ENCODE measurements at places on chromosomes 3 and 15.

GRCh38 chr3:69524816-69525215 is 138.9 kb upstream of the FRMD4B start:
- no peak for DNase-seq

DNA sequence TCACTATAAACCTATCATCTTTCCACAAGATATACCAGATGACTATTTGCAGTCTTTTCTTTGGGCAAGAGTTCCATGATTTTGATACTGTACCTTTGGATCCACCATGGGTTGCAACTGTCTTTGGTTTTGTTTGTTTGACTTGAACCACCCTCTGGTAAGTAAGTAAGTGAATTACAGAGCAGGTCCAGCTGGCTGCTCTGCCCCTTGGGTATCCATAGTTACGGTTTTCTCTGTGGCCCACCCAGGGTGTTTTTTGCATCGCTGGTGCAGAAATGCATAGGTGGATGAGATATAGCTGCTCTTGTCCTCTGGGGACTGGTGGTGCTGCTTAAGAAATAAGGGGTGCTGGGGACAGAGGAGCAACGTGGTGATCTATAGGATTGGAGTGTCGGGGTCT is 33.8 kb downstream of the CHDH start:
- no peak for DNase-seq

GRCh38 chr15:53880357-53880756 is 97.9 kb upstream of the UNC13C start:
- no peak for DNase-seq

GRCh38 chr3:171347301-171348039 is 112.7 kb downstream of the TNIK start:
- peak; percentile 27 for DNase-seq

DNA sequence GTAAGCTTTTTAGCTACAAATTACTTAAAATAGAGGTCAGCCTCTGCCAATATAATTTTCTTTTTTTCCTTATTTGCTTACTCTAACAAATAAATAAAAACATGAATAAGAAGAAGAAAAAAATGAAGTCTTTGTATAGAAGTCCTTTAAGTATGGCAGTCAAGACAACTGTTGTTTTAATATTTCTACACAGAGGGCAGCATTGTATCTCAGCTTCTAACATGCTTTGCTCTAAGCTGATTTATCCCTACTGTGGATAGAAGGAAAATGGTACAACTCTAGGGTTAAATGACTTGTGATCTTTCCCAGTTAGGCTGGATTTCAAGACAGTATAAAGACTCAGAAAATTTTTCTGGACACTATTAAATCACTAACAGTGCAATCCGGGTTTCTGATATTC is 104.3 kb upstream of the MEIS2 start:
- DNase-seq, result no peak

GRCh38 chr3:165746874-165747273 is 90.3 kb downstream of the BCHE start:
- no peak for DNase-seq

GRCh38 chr3:15728766-15729165 is 69.0 kb downstream of the ANKRD28 start:
- DNase-seq, result no peak

DNA sequence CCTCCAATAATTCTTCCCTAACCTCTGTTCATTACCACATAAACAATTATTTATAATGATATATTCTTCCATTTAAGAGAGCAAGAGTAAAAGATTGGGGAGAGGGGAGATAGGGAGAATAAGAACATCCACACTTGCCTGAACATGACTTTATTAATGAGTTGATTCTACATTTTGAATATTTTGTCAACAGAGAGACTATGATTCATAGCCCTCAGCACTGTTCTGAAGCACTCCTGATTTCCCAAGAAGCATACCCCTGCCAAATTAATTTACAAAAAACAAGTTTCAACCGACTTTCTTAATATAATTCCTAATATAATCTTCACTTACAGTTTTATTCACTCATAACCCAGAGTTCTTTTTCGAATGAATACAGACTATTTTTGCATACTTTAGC is 828.8 kb downstream of the ROBO2 start:
- DNase-seq, result no peak

GRCh38 chr3:152317956-152318355 is 49.2 kb downstream of the MBNL1 start:
- no peak for DNase-seq

DNA sequence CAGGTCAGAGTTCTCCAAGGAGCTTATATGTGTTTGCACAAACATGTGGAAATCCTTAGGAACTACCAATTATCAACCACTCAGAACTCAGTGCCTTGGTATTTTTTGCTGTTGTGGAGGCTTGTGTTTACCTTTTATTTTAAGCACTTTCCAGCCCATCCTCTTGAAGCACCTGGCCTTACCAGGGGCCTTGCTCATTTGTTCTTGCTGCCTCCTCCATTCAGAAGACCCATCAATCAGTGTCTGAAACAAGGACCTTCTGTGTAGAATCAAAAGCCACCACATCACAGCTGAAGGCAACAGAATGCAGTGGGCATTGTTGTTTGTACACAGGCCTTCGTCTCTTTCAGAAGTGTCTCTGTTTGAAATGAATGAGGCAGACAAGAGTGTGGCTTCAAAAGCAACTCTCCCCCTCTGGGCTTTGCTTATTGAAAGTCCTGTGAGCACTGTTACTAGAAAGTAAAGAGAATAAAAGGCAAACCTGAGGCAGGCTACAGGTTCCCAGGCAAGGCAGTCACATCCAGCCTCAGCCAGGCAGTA is 24.5 kb upstream of the LIPC start:
- DNase-seq, result no peak

DNA sequence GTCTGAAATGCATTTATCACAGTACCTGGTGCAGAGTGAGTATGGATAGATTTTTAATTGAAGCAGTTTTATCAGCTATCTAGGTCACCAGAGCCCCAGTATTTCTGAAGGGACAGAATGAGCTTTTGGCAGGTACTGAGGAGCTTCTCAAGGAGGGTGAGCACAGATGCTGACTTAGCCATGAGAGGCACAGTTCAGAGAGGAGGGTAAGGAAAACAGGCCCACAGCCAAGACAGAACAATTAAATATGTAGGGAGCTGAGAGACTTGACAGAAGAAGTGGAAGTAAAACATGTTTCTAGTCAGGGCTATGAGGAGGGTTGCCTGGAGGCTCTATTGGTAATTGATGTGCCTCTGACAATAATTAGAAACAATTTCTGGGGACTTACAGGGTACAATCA is 20.1 kb downstream of the ZNF80 start:
- DNase-seq, result no peak

GRCh38 chr15:55654561-55655031 is 66.5 kb upstream of the PYGO1 start:
- no peak for DNase-seq

DNA sequence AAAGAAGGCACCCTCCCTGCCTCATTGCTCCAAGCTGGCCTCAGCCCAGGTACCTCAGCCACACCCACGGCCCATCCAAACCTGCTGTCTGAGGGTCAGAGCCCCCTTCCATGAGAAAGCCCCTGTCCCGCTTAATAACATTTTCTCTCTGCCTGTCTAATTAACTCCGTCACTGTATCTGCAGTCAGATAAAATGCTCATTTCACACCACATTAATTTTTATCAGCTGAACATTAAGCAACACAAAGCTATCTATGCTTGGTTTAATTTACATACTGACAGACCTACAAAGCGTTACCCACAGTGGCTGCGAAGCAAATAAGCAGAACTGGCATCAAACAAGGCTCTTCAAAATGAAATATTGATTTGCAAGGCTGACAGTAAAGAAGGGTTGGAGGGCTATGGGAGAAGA is 309.8 kb upstream of the ICE2 start:
- no peak for DNase-seq

GRCh38 chr3:120393243-120393642 is 44.1 kb upstream of the LRRC58 start:
- DNase-seq, result no peak

GRCh38 chr3:45787551-45787950 is 8.8 kb downstream of the SLC6A20 start:
- no peak for DNase-seq

GRCh38 chr3:46481636-46482035 is 16.1 kb upstream of the RTP3 start:
- no peak for DNase-seq

DNA sequence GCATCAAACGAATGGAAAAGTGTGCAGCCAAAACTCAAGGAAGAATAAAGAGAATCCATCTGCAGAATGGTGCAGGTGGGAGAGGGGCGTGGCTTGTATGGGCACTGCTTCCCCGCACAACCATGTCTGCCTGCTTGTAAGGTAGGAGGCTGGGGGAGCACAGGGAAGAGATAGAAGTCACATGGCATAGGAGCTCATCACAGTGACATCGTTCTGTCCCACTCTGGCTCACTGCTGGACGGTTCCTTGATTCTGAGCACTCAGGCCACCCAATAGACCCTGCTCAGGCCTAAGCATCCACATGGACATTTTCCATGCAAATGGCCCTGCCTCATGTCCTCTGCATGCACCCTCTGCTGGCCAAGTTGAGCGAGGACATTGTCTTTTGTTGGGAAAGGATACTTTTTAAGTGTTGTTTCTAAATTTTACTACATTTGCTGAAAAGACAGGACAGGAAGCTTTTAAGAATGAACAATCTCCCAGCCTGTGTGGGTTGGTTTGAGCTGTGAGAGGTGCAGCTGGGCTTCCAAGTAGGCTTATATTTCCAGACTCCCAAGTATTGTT is 3.1 kb downstream of the MYLK start:
- DNase-seq, result no peak

DNA sequence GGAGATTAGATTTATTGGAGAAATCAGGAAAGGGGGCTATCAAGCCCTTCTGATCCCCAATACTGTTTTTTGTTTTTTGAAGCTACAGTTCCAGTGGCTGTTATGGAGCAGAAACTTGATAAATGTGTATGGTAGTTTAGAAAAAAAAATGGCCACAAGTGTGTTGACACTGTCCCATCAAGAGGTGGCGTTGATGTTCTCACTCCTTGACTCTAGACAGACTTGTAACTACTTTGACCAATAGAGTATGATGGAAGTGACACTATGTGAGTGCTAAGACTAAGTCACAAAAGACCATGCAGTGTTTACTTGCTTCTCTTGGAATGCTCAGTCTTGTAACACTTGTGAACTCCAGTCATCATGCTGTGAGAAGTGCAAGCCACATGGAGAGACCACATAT is 356.7 kb downstream of the PDCD6IP start:
- no peak for DNase-seq

DNA sequence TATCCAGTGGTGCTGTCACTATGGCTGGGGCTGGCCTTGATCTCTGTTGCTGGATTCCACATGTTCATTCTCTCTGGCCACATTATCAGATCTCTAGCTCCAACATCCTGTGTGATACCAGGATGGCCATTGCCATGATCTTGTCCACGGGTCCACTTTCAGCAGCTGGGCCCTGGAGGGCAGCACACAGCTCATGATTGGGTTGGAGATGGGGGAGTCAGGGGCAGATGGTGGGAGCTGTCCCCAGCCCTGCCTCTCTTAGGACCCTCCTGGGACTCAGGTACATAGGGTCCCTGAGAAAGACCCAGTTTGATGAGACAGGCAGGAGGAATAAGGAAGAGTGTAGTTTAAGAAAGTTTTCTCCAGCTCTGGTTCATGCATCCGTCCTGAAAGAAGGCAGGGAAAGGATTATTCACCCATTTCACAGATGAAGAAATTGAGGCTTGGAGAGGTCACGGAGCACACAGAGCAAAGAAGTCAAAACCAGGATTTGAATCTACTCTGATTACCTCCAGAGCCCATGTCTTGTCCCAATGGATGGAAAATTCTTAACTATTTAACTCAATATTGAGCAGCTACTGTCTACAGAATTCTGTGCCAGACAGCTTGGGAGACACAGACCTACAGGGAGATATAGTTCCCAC is 100.5 kb downstream of the LINGO1 start:
- DNase-seq, result no peak

DNA sequence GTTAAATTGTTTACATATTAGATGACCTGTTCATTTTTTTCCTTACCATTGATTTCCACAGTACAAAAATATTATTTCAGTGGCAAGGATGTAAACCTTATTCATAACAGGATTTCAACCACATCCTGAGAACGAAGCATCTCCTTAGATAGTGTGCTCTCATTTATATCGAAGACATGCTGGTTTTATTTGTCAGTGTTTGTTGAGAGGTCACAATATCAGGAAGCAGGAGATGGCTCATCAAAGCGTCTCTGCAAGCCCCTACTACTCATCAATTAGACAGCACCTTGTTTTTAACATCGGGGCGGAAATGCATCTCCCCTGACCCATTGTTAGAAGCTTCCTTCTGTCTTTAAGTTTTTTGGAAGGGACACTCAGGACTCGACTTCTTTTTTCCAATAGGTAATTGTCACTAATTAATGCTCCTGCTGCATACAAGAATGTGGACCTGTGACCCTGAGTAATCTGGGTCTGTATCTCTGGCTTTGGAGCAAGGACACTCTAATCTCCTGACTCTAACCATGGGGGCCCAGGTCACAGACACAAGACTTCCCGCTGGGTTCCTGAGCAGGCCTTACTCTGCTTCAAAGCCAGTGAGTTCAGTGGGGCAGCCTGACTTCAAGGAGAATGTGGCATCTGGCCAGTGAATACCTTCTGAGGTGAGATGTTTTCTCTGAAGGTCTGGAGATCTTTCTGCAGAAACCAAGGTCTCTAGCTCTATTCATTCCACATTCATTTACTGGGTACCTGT is 50.3 kb downstream of the MECOM start:
- DNase-seq, result no peak

- no peak for DNase-seq
Measured at GRCh38 chr3:186526256-186526606, 17.9 kb downstream of the CRYGS start.

DNA sequence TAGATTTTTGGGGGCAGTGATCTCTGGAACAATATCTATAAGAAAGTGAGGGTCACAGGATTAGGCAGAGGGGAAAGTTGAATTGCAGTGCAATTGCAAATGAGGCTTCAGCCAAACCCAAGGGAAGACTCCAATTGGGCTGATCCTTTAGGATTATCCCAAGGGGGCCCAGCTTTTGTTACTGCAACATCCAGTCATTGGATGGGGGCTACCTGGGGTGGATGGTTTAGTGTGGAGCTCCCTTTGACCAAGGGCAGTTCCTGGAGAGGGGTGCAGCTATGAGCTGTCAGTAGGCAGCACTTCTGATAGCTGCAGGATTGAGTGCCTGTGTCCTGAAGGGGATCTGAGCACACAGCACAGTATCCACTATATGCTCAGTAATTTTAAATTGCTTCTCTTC is 355.2 kb upstream of the AZI2 start:
- no peak for DNase-seq

- no peak for DNase-seq
Measured at GRCh38 chr3:96970211-96970610, 155.8 kb downstream of the EPHA6 start.

Data from GM13976 (cell line).